ENCODE measurements at places on chromosomes 5 and 9.

DNA sequence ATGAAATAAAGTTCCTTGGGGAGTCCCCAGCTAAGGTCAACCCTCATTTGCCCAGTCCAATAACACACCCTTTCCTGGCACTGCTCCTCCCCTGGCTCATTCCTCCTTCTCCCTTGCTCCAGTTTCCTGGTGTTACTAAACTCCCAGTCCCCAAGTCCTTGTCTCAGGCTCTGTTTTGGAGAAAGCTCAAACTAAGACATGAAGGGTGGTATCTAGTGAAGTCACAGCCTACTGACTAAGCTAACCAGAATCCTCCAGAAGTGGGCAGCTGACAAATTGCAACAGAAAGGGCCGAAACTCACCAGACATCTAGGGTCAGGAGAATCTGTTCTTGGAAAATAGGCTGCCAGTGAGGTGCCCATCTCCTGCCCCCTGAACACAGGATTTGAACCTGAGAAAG is 118.7 kb upstream of the NEK6 start:
- DNase-seq = no peak

- no peak for DNase-seq
Observed at GRCh38 chr5:138573949-138574670, 1.1 kb downstream of the HSPA9 start.

GRCh38 chr5:12615141-12615820 is 711.0 kb upstream of the CTNND2 start:
- DNase-seq = no peak

GRCh38 chr5:36704131-36704530 is 97.7 kb downstream of the SLC1A3 start:
- DNase-seq = no peak

GRCh38 chr9:135555910-135556309 is 5.6 kb upstream of the PAEP start:
- DNase-seq = no peak
